ENCODE measurements at places on chromosomes 3 and 15.

DNA sequence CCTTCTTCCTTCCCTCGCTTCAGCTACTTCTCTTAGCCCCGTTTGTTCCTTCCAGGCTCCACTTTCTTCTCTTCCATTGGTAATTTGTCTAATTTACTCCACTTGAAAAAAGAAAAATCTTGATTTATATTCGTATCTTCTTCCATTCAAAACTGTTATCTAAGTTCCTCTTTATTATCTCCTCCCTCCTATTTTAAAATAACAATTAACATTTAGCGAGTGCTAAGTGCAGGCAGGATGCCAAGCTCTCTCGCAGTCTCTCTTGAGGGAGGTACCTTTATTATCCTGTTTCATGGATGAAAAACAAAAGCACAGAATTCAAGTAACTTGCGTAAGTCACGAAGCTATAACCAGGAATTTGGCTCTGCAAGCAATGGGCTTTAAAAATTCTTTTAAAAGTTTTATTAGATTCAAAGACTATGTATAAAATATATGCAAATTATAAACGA, 418.9 kb upstream of the NAALADL2 start:
- DNase-seq = peak; percentile 8

- no peak for DNase-seq
Observed at GRCh38 chr3:26018889-26019288, 229.0 kb downstream of the OXSM start.

DNA sequence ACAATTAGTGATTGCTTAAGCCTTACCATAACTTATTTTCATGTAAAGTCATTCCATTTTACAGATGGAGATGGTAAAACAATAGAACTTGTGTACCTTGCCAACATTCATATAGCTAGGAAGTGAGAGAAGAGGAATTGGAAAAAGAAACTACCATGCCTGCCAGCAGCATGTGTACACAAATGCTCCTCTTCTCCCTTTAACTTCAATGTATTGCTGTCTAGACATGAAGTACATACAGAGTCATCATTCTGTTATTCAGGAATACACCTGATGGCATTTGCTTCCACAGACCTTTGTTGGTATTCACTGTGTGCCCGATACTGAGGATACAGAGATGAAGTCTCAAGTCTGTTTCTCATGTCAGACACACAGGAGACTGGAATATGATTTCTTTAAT, 7.1 kb upstream of the TMEM207 start:
- no peak for DNase-seq

- peak; percentile 45 for DNase-seq
Observed at GRCh38 chr15:50051811-50052419, 67.1 kb downstream of the ATP8B4 start.

DNA sequence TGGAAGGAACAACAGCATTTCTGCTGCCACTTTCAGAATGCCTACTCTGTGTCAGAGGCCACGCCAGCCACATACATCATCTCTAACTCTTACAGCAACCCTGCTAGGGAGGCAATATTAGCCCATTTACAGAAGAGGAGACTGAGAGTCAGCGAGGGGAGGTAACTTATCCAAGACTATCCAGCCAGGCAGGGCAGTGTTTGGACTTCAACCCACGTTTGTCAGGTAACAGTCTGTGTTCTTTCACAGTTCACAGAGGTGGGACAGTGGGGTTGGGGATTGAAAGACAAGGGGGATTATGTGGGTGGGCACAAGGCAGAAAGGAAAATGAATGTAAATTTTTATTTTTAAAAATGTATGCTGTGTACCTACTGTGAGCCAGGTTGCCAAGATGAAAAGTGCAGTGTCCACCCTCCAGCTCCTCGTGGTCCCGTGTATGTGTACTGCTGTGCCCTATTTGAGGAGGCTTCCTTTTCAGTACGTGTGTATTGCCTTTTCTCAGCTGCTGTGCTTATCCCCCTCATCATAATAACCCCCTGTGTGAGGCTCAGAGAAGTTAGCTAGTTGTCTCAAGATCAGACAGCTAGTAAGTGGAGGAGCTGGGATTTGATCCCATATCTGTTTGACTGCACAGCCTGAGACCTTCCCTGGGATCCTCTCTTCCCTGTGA, 16.5 kb upstream of the ATP2B2 start:
- no peak for DNase-seq

- no peak for DNase-seq
Observed at GRCh38 chr3:5840056-5840455, 652.5 kb downstream of the EDEM1 start.

DNA sequence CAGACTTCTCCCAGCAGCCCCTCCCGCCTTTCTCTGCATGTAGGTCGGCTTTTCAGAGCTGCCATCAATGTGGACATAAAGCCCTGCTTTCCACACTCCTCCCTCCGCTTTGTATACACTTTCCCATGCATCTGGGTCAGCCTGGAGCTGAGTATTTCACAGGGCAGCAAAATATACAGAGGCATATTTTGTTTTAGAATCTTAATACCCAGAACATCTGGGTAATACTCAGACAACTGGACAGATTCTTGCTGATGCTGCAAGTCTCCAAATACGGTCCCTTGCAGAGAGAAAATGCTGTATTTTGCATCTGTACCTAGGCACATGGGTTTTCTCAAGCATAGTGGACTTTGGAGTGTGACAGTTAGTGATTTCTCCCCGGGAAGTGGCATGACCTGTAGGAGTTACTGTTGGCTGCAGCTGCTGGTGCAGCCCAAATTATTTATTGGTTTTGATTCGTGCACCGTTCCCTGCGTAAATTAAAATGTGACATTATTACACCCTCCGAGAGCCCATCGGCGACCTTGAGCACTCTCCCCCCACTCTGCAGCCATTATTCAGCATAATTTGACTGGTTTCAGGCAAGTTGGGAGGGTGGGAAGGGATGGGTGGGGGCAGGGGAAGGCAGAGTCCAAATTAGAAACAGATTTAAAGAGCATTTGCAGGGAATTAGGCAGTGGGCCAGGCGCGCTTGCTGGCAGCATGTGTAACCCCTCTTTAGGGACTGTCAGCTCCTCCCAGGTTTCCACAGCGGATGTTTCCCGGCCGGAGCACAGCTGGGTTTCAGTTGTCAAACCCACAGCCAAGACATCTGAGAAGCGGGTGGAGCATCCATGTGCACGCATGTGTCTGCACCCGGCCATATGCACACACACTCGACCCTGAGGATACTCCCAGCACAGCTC, 100.8 kb downstream of the CPN2 start:
- no peak for DNase-seq

- DNase-seq = no peak
Observed at GRCh38 chr3:36560685-36561084, 180.4 kb downstream of the STAC start.

DNA sequence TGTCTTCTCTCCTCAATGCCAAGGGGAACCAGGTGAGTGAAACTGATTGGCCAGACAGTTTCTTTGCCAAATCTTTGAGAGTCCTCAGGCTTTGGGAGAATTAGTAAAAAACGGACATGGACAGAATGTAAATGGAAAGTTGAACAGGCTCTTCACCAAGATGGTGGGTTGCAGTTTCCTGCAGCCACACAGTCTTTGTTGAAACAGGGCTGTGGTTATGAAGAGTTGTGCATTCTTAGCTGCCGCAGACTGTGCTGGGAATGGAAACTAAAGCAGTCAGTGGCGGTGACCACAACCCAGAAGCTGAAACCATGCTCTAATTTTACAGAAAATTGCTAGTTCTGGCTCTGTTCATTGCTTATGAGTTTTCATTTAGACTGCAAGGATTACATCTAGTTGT, 42.1 kb upstream of the TASOR start:
- DNase-seq = no peak

GRCh38 chr3:29932696-29933325, 651.9 kb downstream of the RBMS3 start:
- DNase-seq = no peak

DNA sequence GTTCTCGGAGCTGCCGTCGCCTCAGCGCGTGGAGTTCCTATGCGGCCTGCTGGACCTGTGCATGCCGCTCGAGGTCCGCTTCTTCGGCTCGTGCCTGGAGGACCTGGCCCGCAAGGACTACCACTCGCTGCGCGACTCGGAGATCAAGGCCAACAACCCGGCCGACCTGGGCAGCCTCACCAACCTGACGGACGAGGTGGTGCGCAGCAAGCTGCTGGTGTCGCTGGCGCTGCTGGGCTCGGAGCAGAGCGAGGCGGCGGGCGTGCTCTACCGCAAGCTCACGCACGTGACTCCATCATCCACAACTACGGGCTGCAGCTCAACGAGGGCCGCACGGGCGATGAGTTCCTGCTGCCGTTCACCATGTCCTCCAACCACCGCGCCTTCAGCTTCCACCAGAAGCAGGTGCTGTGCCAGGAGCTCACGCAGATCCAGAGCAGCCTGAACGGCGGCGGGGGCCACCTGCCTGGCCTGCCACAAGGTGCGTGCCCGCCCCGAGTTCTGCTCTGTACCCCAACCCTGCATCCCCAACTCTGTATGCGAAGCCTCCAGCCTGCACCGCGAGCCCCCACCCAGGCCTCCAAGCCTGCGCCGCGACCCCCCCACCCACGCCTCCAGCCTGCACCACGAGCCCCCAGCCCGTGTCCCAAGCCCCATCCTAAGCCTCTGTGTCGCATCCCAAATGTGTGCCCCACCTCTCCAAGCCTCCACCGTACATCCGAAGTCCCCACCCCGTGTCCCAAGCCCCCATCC, 178.2 kb downstream of the OR4M2 start:
- DNase-seq = no peak

- DNase-seq = no peak
Observed at GRCh38 chr15:85351965-85352364, 28.4 kb upstream of the AKAP13 start.

- no peak for DNase-seq
Observed at GRCh38 chr15:95647531-95648277, 682.8 kb upstream of the NR2F2 start.

GRCh38 chr15:76107169-76107568, 47.4 kb downstream of the TMEM266 start:
- peak; percentile 17 for DNase-seq

GRCh38 chr3:2099028-2099671, 484 bp downstream of the CNTN4 start:
- DNase-seq = no peak

GRCh38 chr3:53989451-53989850, 97.8 kb upstream of the SELENOK start:
- DNase-seq = no peak

DNA sequence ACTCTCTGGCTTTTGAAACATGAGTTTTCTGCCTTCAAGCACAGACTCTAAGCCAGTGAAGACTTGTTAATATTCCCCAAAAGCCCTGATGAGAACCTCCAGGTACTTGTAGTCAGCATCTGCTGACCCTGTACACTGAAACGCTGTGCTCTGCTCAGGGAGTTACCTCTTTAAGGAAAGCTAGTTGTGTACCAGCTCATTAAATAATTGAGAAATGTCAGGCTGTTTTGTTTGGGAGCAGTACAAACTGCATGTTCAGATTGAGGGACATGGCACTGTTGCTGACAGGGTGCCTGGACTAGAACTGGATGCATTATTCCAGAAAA, 21.7 kb downstream of the UPK1B start:
- DNase-seq = no peak

DNA sequence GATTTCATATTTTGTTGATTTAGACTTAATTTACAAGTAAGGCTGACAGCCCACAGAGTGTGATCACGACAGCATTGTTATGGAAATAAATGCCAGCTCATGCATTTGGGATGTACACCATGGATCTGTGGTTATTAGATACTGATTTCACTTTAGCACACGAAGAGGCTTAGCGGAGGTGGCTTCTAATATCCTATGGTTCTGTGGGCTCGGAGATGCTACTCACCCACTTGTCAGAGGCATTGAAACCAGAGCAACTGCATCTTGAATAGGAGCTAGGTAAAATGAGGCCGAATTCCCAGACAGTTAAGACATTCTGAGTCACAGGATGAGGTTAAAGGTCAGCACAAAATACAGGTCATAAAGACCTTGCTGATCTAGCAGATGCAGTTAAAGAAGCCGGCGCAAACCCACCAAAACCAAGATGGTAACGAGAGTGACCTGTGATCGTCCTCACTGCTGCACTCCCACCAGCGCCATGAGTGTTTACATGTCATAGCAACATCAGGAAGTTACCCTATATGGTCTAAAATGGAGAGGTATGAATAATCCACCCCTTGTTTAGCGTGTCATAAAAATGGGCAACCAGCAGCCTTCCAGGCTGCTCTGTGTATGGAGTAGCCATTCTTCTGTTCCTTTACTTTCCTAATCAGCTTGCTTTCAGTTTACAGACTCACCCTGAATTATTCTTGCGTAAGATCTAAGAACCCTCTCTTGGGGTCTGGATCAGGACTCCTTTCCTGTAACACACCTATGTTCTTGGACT, 117.5 kb downstream of the PGPEP1L start:
- no peak for DNase-seq

GRCh38 chr15:40258544-40258943, 19.7 kb downstream of the PAK6 start:
- DNase-seq = no peak

DNA sequence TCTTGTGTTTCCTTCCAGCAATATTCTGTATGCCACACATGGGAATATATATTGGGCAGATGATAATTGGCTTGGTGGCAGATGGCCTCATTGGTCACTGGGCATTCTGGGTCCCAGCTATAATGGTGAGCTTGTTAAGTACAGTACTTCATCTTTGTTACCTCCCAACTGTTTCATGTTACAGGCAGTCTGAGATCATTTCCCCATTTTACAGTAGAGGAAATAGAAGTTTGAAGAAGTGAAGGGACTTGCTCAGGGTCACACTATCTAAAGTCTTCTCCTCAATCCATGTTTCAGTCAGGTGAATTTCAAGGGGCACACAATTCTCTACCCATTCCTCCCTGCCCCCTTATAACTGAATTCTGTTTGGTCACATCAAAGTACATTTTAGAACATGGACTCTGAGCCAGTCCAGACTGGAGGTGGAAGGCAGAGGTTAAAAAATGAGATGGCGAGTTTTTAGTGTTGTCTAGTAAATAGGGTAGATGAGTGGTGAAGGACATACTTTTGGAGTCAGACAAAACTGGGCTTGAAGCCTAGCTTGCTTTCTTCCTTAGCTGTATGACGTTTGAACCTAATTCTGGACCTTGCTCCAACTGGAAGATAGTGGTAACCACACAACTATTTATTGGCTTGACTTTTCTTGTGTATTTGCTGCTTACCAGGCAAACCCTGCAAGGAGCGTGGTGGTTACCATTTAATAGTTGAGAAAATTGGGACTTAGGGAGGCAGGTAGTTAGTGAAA, 2.5 kb downstream of the EEFSEC start:
- no peak for DNase-seq

DNA sequence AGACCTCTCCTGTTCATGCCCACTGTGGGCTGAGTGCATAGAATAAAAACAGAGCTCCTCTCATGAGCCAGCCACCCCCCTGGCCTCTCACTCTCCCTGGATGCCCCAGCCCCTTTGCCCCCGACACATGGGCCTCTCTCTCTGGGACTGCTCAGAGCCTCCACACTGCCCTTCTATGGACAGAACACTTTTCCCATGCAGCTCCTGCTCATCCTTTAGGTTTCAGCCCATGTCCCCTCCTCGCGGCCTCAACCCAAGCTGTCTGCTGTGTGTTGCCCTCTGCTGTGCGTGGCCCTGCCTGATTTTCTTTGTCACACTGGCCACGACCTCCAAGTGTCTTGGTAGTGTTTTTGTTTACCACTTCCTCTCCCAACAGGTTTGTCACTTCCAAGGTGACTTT, 20.7 kb upstream of the PRR23E start:
- DNase-seq = no peak

GRCh38 chr3:83453056-83453455, 1505.7 kb upstream of the CADM2 start:
- DNase-seq = no peak
